NCI-H446 (cell line): ENCODE measurements at places on chromosomes 1 and 21.

DNA sequence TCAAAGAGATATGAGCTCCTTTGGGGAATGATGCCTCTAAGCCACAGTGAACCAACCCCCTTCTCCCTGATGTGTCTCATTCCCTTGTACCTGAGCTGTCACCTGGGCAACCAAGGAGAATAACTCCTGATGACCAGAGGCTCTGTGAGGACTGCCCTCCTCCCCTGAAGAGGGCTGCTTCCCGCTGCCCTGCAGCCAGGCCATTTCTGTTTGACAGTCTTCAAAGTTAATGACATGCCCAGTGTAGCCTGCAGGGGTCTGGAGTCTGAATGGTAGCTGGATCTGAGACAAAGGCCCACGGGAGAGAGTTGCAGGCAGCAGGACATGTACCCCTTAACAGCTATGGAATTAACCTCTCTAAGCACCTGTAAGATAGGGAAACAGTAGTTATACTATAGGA is 3.4 kb upstream of the SLFNL1 start:
- DNase-seq: no peak

- DNase-seq: no peak
These were observed 35.6 kb upstream of the SLC16A1 start for GRCh38 chr1:112991402-112992120.

- DNase-seq: no peak
These were observed 303.8 kb downstream of the TM2D1 start for GRCh38 chr1:61420909-61421835.

DNA sequence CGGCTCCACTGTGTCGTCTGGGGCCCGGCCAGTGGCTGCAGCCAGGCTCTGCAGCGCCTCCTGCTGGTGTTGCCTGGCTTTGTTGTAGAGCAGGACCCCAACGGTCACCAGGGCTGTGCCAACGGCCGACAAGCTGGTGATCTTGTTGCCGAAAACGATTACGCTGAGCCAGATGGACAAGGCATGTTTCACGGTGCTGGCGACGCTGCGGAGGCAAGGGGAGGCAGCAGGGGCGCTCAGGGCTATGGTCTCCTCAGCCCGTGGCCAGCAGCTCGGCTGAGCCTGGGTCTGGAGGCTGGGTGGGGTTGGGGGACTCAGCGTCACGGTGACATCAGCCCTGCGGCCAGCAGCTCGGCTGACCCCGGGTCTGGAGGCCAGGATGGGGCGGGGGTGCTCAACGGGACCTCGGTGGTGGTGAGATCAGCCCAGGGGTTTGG is 7.0 kb upstream of the CDK11B start:
- no peak for DNase-seq

DNA sequence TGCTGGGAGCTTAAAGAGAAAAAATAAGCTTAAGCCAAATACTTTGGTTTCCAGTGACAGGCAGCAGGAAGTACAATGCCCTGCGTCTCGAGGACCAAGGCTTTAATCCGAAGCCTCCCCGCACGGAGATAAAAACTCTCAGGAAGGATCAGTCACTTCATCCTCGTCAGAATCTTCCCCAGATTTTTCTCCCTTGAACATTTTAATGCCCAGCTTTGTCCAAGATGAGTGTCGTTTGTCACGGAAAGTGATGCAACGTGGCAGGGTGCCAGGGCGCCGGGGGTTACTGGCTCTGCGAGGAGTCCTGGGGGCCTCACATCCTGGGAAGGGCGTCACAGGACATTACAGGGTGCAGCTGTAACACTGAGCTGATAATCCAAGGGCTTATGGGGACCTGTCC is 25.2 kb upstream of the PCBP3 start:
- no peak for DNase-seq

DNA sequence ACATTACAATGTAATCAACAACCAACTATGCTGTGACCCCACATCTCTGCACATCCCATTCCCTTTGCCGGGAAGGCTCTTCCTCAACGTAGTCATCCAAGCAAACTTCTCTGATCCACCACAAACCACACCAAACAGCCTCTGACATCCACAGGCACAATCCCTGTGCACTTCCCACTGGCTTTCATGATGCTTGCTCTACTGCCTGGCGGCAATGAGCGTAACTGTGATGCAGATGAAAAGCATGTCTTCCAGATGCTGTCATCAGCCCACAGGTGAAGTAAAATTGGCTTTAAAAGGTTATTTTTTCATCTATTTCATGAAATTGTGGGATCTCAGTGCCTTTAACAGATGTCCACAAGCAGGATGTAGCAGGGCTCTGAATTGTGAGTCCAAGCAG is 635.2 kb downstream of the SMYD3 start:
- no peak for DNase-seq

DNA sequence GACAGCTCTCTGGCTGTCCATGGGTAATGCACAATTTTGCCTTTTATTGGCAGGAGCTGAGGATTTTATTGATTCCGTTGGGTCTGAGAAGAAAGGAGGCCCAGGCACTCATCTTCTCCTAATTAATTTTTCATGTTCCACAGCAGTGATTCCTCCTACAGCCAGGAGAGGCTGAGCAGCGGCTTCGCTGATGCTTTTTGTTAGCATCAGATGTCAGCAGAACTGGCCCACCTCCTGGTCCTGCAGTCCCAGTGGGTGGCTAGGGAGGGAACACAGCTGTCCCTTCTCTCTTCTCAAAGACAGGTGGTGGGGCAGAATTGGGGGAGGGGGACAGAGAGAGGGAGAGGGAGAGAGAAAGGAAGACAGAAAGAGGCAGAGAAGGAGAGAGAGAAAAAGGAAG is 5.7 kb downstream of the MT1HL1 start:
- no peak for DNase-seq

GRCh38 chr1:213374369-213374768 is 323.3 kb downstream of the RPS6KC1 start:
- peak; percentile 84 for DNase-seq

DNA sequence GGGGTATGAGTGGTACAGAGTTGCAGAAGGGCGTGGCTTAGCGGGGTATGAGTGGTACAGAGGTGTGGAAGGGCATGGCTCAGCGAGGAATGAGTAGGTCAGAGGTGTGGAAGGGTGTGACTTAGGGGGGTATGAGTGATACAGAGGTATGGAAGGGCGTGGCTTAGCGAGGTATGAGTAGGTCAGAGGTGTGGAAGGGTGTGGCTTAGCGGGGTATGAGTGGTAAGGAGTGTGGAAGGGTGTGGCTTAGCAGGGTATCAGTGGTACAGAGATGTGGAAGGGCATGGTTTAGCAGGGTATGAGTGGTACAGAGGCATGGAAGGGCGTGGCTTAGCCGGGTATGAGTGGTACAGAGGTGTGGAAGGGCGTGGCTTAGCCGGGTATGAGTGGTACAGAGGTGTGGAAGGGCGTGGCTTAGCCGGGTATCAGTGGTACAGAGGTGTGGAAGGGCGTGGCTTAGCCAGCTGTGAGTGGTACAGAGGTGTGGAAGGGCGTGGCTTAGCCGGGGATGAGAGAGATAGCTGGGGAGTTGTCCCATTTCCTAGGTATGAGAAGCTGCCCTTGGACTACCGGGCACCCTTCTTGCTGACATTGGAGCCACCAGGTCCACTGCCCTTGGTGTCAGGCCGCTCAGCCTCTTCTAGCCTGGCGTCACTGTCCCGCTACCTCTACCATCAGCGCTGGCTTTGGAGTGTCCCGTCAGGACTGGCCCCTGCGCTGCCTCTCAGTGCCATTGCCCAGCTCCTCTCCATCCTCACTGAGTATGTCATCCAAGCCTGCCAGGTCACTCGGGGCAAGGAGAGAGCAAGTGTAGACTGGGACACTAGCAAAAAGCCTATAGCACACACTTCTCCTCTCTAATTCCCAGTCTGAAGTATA is 29.8 kb downstream of the HYI start:
- no peak for DNase-seq

- DNase-seq: no peak
These were observed 38.9 kb downstream of the RTCA start for GRCh38 chr1:100304921-100305320.

DNA sequence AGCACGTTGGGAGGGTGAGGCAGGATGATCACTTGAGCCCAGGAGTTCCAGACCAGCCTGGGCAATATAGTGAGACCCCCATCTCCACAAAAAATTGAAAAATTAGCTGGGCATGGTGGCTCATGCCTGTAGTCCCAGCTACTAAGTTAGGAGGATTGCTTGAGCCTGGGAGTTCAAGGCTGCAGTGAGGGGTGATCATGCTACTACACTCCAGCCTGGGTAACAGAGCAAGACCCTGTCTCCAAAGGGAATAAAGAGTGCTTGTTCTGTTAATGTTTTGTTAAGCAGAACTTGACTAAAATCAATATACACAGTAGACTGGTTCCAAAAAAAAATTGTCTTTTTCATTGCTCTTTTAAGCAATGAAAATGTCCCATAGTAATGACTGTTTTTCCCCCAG is 146.4 kb downstream of the SYT2 start:
- no peak for DNase-seq

GRCh38 chr21:38493549-38494250 is 4.6 kb downstream of the ERG start:
- no peak for DNase-seq

GRCh38 chr1:112460615-112461014 is 48.1 kb upstream of the WNT2B start:
- no peak for DNase-seq

GRCh38 chr1:170377896-170378634 is 153.9 kb upstream of the GORAB start:
- peak; percentile 73 for DNase-seq

DNA sequence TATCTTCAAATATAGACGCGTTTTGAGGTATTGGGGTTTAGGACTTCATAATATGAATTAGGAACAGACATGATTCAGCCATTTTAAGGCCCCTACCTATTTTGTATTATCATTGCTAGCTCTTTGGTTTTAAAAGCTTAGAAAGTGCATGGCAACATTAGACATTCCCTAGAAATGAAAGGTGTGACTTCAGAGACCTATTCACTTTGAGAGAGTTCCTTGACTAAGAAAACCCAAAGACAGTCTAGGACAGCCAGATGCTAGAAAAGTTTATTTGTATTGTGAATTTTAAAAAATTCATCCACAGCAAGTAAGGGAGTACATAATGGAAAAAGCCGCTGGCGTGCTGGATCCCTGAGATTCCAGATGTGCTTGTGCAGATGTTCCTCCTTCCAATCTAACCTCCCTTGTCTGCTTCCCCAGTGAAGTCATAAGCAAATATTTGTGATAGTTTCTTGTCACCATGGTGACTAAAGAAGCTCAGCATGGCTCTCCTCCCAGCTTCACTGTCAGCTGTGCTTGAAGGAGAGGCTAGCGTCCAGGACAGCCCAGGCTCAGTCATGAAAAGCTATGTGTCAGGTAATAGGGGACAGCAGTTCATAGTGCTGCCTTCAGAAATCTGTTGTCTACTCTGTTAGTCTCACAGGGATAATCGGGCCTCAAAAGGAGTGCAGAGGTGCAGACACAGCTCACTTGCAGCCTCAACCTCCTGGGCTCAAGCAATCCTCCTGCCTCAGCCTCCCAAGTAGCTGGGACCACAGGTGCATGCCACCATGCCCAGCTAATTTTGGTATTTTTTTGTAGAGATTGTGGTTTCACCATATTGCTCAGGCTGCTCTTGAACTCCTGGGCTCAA is 34.8 kb downstream of the KPNA6 start:
- DNase-seq: no peak
